ENCODE measurements at places on chromosomes 4 and X.

- peak; percentile 60 for DNase-seq
Observed at GRCh38 chr4:120977435-120977997, 55.0 kb upstream of the PRDM5 start.

- no peak for DNase-seq
Observed at GRCh38 chr4:56941403-56941802, 33.7 kb downstream of the REST start.

DNA sequence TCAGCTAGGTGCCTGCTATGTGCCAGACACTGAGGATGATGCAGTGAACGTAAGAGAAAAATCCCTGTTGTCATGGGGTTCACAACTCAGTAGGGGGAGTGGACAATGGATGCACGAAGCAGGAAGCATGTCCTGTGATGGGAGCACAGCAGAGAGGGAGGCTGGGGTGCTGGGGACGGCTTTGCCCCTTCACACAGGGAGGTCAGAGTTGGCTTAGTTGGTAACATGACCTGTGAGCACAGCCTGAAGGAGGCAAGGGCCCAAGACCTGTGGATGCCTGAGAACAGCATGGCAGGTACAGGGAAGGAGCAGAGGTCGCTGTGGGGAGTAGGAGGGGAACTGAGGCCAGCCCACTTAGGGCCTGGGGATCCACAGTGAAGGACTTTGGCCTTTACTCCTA is 109.4 kb downstream of the STK32B start:
- DNase-seq = no peak

DNA sequence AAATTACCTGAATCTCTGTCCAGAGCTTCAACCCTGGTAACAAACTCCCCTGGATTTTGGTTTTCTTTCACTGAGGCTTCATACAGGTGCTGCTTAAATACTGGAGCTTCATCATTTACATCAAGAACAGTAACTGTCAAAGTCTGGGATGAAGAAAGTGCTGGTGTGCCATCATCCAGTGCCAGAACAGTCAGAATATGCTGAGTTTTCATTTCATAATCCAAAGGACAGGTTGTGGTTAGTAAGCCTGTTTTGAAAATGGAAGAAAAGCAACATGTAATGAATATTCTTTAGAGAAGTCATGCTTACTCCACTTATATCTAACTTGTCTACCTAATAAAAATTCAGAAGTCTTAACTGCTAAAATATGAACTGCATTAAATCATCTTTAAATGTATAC is 175.9 kb downstream of the DCHS2 start:
- no peak for DNase-seq

DNA sequence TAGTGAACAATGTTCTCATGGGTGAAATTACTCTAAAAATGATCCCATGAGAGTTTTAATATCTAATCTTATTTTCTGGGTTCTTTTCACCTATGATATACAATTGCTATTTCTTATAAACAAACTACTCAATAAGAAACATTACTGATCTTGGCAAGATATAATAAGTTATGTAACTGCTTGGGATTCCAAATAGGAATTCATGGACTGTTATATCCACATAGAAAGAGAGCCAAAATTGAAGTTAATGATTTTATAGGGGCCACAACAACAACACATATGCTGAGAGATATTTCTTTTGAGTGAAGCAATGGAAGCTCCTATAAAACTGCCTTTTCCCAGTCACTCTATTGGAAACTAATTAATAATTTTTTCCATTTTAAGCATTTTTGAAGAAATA is 90.4 kb upstream of the TLL1 start:
- no peak for DNase-seq

- no peak for DNase-seq
Observed at GRCh38 chr4:116638592-116638991, 446.8 kb downstream of the TRAM1L1 start.

DNA sequence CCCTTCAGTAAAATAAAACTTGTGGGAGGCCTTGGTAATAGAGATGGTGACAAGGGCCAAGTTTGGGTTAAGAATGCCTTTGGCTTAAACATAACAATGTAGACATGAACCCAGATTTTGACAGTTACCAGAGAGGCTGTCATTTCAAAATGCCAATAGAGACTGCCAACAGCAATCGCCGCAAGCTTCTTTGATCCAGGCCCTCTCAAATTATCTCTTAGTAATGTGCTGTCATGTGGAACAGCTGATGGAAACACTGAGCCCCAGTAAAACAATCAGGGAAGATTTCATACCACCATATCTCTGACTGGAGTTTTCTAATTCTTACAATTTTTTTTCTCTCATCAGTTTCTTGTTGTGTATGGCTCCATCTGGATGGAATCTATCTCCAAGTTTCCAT is 80.5 kb downstream of the ZNF330 start:
- DNase-seq = peak; percentile 5

- no peak for DNase-seq
Observed at GRCh38 chr4:172009446-172010230, 196.4 kb downstream of the GALNTL6 start.

GRCh38 chrX:154873329-154873728 is 12.8 kb upstream of the F8A1 start:
- no peak for DNase-seq

GRCh38 chr4:159562366-159562765 is 459.5 kb downstream of the RAPGEF2 start:
- no peak for DNase-seq

GRCh38 chrX:138018145-138018799 is 452.3 kb downstream of the ZIC3 start:
- peak; percentile 4 for DNase-seq

Measured in myocyte (in vitro differentiated cells).